ENCODE measurements at places on chromosomes 3 and 15.

- DNase-seq, result no peak
Observed at GRCh38 chr3:172078244-172078643, 38.9 kb downstream of the FNDC3B start.

DNA sequence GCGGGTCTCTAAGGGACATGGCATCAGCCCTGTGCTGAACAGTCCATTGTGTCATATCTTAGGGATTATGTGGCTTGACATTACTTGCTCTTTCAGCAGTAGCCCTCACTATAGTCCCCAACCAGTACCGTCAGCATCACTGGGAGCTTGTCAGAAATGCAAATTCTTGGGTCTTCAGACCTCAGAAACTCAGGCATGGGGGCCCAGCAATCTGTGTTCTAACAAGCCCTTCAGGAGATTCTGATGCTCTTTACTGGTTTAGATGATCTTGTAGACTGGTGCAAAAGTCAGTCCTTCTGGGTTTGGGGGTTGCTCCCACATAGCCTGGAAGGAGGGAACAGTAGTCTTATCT lies 39.0 kb upstream of the TRAK1 start:
- DNase-seq, result no peak

GRCh38 chr3:30266524-30266923 lies 339.9 kb upstream of the TGFBR2 start:
- no peak for DNase-seq

- no peak for DNase-seq
Observed at GRCh38 chr15:28026221-28026620, 72.9 kb downstream of the OCA2 start.

DNA sequence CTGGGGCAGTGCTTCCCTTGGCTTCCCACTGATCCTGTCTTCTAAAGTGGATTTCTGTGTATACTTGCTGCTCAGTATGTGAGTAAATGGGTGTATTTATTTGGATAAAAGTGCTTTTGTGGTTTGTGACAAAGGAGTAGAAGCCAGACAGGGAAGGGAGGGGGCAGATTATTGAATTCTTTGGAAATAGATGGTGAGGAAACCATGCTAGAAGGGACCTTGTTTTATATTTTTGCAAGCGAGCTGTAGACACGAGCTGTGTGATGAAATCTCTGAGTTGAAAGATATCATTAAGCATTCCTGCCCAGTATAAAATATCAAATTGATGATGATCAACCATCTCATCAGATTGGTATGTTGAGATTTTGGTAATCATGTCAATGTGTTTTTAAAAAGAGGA lies 68.9 kb downstream of the DUT start:
- no peak for DNase-seq

DNA sequence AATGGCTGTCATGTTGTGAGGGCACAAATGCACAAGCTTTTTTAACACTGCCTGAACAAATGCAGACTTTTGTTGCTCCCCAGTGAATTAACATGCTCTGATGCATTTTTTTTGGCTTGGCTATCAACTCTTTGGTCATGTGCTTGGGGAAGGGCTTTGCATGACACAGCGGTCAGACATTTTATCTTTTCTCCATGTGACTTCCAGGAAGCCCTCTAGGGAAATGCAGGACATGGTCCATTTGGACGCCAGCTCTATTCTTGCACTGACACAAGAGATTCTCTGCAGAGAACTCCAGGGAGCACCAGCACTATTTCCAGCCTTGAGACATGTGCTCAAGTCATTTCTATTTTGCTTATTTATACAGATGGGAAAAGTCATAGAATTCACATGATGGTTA lies 46.2 kb downstream of the NEK11 start:
- DNase-seq, result peak; percentile 84

DNA sequence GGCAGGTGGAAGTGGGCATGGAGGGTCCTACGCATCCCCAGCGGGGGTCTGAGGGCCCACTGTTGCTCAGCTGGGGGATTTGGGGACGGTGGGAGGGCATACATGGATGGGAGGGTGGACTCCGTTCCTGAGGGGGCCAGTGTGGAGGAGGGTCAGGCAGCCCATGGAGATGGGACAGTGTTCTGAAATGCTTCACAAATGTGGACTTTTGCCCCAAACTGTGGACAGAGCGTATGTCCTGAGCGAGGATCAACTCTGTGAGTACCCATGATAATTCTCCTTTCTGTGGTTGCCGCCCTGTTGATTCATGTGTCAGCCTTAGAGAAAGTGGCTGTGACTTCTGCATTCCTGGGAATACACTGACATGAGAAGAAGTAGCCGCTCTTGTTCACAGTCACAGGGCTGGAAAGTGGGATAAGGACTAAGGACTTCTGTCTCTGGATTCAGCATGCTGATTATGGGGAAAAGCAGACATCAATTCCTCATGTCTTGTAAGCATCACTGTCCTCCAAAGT lies 33.4 kb downstream of the SMAD3 start:
- no peak for DNase-seq

GRCh38 chr15:69292826-69293420 lies 5.8 kb upstream of the PAQR5 start:
- DNase-seq, result no peak

- no peak for DNase-seq
Observed at GRCh38 chr3:127951276-127951675, 36.2 kb downstream of the KBTBD12 start.

- DNase-seq, result no peak
Observed at GRCh38 chr3:186534113-186534669, 10.0 kb downstream of the CRYGS start.

DNA sequence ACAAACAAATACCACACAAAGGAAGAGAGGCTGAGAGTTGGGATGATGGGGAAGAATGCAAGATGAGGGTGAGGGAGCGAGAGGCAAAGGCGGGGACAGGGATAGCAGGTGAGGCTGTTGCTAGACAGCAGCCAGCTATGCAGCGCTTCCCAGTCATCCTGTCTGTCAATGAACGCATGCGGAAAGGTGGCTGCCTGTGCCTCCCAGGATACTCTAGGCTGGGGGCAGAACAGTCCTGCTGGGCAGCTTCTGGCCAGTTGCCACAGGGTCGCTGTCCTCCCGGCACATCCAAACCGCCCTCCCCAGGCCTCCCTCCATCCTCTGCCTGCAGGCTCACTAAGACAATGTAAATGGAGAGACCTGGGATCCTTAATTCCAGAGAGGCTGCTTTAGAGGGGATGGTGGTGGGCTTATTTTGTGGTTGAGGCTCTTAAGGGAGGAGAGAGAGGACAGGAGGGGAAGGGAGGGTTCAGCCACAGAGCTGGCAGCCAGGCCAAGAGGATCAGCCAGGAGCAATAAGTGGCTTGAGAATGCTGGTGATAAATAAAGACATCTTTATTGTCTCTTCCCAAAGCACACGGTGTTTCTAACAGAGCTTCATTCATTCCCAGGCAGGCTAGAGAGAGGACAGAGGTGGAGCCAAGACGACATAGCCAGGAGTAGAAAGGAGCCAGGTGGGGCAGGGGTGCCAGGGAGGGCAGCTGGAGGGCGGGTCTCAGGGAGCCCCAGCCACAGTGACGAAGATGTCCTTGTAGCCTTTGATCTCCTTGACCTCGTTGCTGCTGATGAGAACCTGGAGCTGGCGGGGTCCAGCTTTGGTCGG lies 9.2 kb upstream of the TGM5 start:
- DNase-seq, result peak; percentile 11

DNA sequence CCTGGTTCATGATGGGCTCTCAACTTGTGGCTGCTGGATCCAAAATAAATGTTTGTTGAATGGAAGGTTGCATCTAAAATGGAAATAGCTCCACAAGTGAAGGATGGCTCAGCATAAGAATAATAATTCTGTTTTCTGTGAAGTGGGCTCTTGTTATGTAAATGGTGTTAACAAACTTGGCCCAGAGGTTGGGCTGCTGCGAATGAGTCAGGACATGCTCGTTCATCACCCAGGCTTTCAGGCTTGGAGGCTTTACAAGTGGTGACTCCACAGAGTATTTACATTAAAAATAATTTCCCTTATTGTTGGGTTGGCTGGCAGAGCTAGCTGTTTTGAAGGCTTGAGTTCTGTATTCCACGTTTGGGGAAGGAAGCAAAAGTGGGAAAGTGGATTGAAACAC lies 60.5 kb downstream of the ITGB5 start:
- peak; percentile 75 for DNase-seq

- no peak for DNase-seq
Observed at GRCh38 chr15:71515375-71516186, 294.8 kb upstream of the NR2E3 start.

- DNase-seq, result no peak
Observed at GRCh38 chr3:183313351-183313750, 60.3 kb downstream of the B3GNT5 start.

DNA sequence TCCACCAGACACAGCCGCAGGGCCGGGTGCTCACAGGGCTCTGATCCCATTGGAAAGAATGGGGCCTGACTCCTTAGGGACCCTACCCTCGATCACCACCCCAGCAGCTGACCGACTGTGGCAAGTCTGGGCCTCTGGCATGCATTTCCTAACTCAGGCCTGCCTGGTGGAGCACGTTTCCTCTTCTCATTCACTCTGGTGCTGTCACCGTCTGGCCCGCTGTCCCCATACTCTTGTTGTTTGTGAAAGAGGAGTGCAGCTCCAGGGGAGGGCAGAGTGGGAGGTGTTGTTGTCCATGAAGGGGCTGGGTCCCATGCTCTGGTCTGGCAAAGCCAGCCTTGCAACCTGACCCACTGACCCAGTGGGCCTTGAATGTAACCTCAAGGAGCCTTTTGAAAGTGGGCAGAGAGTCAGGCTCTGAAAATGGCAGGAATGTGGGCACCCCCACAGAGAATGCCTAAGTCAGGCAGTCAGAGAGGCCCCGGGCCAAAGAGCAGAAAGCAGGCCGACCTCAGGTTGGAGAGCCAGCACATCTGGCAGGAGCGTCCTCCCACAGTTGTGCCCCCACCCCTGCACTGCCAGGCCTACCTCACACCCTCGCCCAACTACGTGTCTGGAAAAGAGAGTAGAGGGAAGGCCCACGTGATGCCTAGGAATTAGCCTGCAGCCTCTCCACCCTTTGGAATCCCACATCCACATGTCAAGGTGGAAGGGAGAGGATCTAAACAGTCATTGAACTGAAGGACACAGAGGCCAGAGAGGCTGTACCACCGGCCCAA lies 10.9 kb downstream of the SEMA7A start:
- DNase-seq, result peak; percentile 57

DNA sequence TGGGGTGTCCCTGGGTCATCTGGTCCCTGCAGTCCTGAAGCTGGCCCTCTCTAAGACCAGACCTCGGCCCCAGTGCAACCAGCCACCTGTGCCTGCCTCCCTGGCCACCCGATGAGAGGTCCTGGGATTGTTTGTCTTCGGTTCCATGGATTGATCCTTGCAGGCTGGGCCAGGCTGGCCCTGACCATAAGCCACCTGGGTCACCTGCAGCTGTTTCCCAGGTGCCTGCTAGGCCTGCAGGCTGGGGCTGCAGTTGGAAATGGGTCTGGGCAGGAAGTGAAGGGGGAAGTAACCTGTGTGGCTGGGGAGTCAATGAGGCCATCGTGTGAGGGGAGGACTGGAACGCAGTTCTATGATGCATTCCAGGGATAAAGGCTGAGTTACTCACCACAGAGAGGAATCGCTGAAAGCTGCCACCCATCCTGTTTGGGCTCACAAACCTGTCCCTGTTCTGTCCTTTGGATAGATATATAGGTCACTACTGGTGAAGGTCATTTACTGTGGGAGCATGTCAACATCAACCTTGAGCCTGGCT lies 30.9 kb upstream of the VPS8 start:
- DNase-seq, result no peak

- no peak for DNase-seq
Observed at GRCh38 chr15:86489981-86490380, 410.3 kb downstream of the AGBL1 start.

GRCh38 chr3:153052096-153052460 lies 109.9 kb upstream of the RAP2B start:
- DNase-seq, result no peak

DNA sequence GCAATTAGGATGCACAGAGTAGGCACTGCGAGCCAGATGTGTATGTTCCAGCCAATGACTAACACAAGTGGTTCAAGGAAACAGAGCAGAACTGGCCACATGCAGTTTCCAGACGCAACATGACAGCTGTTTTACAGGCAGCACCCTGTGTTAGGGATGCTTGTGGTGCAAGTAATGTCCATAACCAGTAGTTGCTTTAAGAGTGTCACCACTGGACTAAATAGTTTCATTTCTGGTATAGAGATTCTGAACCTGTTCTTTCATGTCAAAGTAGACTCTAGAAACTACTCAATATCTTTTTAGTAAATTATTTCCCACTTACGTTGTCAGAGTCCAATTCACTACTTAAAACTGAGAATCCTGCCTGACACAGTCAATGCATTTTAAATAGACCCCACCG lies 14.5 kb upstream of the LPP start:
- no peak for DNase-seq

DNA sequence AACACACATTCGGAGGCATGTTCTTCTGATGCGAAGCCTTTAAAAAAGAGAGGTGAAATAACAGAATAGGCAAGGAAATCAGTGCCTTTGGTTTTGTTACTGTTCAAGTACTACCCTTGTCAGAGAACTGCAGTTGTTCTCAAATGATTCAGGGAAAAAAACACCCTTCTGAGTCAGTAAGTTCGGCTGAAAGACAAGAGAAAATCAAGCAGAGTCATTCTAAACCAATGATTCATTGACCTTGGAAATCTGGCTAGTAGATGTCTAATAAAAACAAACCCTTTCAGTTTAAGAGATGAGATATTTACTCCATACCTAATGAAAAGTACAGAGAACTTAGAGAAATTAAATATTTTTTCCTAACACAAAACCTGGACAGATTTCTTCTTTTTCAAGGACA lies 72.7 kb upstream of the ABI3BP start:
- DNase-seq, result no peak

- peak; percentile 82 for DNase-seq
Observed at GRCh38 chr3:39383881-39384664, 903 bp downstream of the SLC25A38 start.

DNA sequence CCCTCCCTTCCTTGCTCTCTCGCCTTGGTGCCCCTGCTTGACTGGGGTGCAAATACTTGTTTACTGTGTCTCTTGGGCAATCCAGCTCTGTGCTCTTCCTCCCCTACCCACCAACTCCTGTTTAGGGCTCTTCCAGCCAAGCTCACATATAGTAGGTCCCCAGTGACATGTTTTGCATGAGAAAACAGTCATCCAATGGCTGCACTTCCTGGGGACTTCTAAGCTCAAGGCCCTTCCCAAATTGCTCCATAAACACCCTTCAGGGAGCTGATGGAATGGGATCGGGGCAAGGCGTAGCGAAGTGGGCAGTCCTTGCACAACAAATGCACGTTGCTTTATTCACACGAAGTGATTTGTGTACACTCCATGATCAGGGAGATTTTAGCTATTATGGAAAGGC lies 9.4 kb upstream of the COPG1 start:
- DNase-seq, result no peak

GRCh38 chr3:50617096-50617791 lies at the start of gene MAPKAPK3:
Gene MAPKAPK3 (plus strand): TSS chr3:50617151. CDS start chr3:50617566, 415 bp downstream.
- no peak for DNase-seq

All from foreskin melanocyte (primary cell).